ENCODE measurements at places on chromosomes 2 and 18. TPM values are rescaled to one million over a fixed set of nuclear protein-coding genes. Genes with fewer than 3 reads are reported as not detected.

The SERPINB13 gene
- not detected for total RNA-seq

The MAPK4 gene
- total RNA-seq: 0.16 TPM

The NEURL3 gene
- total RNA-seq: 1.7 TPM

The ALS2 gene
- 11.6 TPM for total RNA-seq

The SIX3 gene
- 0.57 TPM for total RNA-seq

The HOXD1 gene
- 0.20 TPM for total RNA-seq

The CHRND gene
- not detected for total RNA-seq

The ACKR3 gene
- total RNA-seq: 32.3 TPM

The GKN2 gene
- total RNA-seq: 3.5 TPM

The OTOF gene
- total RNA-seq: 0.12 TPM

The DCDC2C gene
- total RNA-seq: 0.36 TPM

The ELOA2 gene
- total RNA-seq: not detected

The KIAA2012 gene
- not detected for total RNA-seq

The IL1R1 gene
- 24.5 TPM for total RNA-seq

The CLEC4F gene
- not detected for total RNA-seq

The PRSS56 gene
- total RNA-seq: not detected

The RFTN2 gene
- total RNA-seq: not detected

The CRYGD gene
- not detected for total RNA-seq

The STK16 gene
- 28.0 TPM for total RNA-seq

The SLC9A2 gene
- total RNA-seq: 3.2 TPM

The COL6A3 gene
- total RNA-seq: 0.10 TPM

The NPPC gene
- 0.22 TPM for total RNA-seq

The SLC5A7 gene
- total RNA-seq: not detected

The DYSF gene
- total RNA-seq: 0.81 TPM

The TSPYL6 gene
- not detected for total RNA-seq

Measured in A549 treated with CpdA at 1 μM for 4 hours (cell line).